Fibroblast of skin of right quadriceps (primary cell): ENCODE measurements at places on chromosomes 5 and 9.

DNA sequence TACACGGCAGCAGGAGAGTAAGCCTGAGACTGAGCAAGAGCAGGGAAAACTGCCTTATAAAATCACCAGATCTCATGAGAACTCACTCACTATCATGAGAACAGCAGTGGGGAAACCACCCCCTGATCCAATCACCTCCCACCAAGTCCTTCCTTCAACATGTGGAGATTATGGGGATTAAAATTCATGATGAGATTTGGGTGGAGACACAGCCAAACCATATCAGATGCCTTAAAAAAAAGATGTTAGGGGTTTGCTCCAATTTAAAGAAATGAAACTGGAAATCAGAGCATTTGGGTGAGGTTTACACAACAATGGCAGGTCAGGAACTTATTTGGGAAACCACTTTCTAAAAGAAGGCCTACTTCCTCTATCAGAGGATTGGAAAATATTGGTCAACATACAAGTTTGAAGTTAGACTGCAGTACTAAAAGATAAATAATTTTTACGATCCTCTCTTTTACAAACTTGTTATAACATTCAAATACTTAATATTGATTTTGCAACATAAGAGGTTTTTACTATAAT lies 105.1 kb downstream of the FBN2 start:
- no peak for DNase-seq

GRCh38 chr5:38660194-38660668 lies 103.8 kb upstream of the LIFR start:
- DNase-seq, result no peak

DNA sequence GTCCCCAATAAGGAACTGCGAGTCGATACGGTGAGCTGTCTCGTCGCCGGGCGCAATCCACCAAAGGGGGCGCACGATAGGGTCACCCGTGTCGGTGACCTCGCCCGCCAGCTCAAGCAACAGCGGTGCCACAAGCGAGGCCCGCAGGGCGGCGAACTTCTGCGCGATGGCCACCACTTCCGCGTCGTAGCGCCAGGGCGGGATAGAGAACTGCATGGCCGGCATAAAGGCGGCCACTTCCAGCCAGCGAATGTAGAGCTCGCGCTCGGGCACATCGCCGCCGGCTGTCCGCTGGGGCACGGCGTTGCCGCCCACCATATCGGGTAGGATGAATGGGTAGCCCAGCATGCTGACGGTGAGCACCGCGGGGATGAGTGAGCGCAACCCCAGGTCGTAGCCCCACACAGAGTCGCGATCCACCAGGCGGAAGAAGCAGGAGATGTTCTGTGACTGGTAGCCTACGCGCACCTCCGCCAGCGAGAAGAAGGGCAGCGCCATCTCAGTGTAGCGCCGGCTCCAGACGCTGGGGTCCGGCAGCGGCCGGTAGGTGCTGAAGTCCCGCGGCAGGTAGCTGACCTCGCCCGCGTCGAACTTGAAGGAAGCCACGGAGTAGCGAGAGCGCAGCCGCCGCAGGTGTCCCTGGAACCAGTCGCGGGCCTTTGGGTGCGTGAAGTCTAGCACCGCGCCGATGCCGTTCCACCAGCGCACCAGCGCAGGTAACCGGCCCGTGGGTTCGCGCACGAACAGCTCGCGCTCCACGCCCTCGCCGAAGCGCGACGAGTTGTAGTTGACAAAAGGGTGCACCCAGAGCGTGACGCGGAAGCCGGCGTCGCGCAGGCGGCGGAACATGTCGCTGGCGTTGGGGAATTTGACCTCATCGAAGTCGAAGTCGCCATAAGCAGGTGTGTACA lies 5.5 kb downstream of the MYORG start:
- no peak for DNase-seq

- no peak for DNase-seq
Measured at GRCh38 chr9:20379804-20380225, 242.5 kb downstream of the MLLT3 start.

GRCh38 chr9:38160613-38161215 lies 91.7 kb upstream of the SHB start:
- DNase-seq, result peak; percentile 42

DNA sequence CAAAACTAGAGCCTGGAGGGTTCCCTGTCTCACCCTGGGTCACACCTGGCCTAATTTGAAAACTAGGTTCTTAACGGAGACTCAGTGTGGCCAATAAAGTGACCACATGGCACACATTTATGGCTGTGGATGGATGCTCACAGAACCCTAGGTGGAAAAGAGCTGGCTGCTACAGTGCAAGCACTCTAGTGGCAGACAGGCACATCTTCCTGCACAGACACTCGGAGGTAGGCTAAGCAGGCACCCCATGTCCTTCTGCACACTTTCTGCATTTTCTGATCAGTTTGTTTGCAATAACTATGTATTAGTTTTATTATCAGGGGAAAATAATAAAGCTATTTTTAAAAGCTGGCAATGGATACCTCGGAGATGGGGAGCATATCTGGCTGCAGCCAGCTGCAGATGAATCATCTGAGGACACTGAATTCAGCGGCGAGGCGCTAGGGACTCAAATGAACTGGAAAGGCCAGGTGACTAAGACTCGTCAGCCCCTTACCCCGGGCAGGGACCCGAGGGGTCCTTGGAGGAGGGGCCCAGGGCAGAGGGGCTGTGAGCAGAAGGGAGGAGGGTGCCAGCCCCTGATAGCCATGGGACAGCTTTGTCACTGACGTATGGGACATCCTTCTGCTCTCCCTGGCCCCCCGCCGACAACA lies 96.2 kb downstream of the OLFM1 start:
- no peak for DNase-seq

- no peak for DNase-seq
Measured at GRCh38 chr9:117063721-117064471, 351.0 kb downstream of the ASTN2 start.
